ENCODE measurements at places on chromosomes 5 and 9. TPM values are rescaled to one million over a fixed set of nuclear protein-coding genes. Genes with fewer than 3 reads are reported as not detected.

Gene CNTFR
- not detected for total RNA-seq

Gene SLC35A4
- 37.5 TPM for total RNA-seq

Gene SPINK4
- total RNA-seq: not detected

Gene TDRD7
- total RNA-seq: 8.0 TPM

DNA sequence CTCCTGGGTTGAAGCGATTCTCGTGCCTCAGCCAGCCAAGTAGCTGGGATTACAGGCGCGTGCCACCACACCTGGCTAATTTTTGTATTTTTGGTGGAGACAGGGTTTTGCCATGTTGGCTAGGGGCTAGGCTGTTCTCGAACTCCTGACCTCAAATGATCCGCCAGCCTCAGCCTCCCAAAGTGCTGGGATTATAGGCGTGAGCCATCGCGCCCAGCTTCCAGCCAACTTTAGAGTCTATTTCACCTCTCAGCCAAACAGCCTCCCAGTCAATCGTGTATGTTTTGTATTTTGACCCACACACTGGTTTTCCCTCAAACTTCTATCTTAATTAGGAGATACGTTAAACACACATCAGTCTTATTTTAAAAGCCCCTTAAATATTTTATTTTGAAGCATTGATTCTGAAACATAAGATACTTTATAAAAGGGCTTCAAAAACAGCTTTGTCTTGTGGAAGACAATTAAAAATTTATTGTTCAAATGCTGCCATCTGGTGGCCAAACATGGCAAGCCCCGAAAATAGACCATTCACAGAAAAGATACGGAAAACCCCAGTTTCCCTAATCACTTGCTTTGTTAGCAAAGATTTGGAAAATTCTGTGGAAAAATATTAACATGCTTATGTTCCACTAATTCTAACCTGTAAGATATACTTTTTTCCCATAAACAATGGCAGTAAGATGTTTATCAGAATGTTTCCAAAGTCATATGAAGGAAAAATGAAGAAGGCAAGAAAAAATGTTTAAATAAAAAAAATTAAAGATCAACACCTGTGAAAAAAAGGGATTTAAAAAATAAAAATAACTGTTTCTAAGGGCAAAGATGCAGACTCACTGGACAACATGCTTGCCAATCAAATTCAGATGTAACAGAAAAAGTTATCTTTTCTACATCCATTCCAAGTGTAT lies 33.1 kb downstream of the APTX start:
- peak; percentile 6 for DNase-seq
- H3K27me3 ChIP-seq: no peaks in the 10 kb centered on the region
- peaks cover 5% of the 10 kb centered on the region for H3K36me3 ChIP-seq
- H3K27ac ChIP-seq: no peak overlapping the region
- no peak overlapping the region for H3K4me3 ChIP-seq

DNA sequence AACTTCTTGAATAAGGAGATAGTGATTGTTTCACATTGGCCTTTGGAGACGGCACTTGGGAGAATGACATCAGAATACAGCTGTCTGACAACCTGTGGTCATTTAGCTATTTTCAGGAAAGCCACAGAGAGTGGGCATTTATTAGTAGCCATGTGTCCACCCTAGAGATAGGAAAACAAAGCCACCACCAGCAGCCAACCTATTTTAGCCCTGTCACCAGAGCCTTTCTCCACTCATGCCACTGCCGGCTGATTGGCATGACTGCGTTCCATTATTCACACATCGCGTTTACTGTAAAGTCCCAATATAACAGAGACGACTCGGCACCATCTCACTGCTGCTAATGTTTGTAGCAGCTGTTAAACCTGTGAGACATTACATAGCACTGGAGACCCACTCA lies 330.1 kb downstream of the NDUFS4 start:
- H3K27me3 ChIP-seq: no peaks in the 10 kb centered on the region
- no peak for DNase-seq
- H3K27ac ChIP-seq: no peak overlapping the region
- H3K36me3 ChIP-seq: no peaks in the 10 kb centered on the region
- H3K4me3 ChIP-seq: no peak overlapping the region
- no peaks in the 10 kb centered on the region for H3K4me1 ChIP-seq

DNA sequence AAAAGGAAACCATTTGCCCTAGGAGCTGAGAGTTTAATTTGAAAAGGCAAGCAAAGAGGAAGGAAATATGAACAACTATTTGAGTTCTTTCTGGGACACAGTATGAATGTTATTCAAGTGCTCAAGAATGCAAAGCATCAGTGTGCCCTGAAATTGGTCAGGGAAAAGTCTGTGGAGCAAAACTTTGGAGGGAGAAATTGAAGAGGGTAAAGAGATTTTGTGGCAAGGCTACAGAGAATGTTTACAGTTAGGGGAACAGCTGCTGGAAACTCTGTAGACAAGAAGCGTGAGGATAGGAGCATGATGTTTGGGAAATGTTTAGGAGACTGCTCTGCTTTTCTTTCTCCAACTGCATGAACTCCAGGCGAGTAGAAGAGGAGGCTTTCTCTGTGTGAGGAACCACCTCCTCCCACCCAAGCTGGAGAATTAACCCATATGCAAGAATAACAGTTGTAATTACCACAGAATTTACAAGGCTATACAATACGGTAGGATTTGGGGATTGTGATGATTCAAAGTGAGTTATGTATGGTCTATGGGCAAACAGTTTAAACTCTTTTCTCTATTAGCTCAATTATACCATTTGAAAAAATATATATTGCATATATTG lies 75.4 kb upstream of the IL7R start:
- no peak overlapping the region for H3K27ac ChIP-seq
- no peaks in the 10 kb centered on the region for H3K4me1 ChIP-seq
- peaks cover 15% of the 10 kb centered on the region for H3K27me3 ChIP-seq

DNA sequence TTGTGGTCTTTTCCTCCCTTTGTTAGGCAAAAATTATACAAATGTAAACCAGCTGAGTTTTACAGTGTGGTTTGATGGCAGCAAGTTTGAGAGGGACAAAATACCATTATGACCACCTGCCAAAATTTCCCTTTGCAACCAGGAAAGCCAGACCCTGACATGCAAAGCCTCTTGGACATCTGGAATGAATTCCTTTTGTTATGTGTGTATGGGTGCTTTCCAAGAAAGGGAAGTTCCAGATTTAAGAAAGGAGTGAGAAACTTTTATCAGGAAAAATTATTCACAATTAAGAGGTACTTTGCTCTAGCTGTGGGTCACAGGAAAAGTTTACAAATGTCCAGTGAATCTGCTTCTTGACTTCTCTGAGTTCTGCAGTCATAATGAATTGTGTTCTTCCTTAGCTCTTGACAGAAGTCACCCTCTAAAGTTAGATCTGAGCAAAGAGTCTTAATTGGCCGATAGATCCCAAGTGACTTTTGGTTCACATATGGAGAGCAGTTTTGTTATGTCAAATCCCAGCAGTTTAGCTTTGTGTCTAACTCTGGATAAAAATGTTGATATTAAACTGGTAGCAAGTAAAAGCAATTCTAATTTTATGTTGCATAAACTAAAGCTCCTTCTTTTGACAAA lies 295.9 kb upstream of the ZNF608 start:
- DNase-seq: no peak
- H3K4me1 ChIP-seq: peaks cover 14% of the 10 kb centered on the region
- no peaks in the 10 kb centered on the region for H3K36me3 ChIP-seq
- H3K27me3 ChIP-seq: no peaks in the 10 kb centered on the region
- H3K4me3 ChIP-seq: no peak overlapping the region
- no peak overlapping the region for H3K27ac ChIP-seq

- no peak for DNase-seq
- no peaks in the 10 kb centered on the region for H3K4me1 ChIP-seq
- no peak overlapping the region for H3K27ac ChIP-seq
- H3K36me3 ChIP-seq: peaks cover 17% of the 10 kb centered on the region
- no peak overlapping the region for H3K4me3 ChIP-seq
Measured at GRCh38 chr9:89361031-89361430, 42.7 kb downstream of the SECISBP2 start.

Measured in HCT116 (cell line).